ENCODE measurements at places on chromosomes 1 and 21.

DNA sequence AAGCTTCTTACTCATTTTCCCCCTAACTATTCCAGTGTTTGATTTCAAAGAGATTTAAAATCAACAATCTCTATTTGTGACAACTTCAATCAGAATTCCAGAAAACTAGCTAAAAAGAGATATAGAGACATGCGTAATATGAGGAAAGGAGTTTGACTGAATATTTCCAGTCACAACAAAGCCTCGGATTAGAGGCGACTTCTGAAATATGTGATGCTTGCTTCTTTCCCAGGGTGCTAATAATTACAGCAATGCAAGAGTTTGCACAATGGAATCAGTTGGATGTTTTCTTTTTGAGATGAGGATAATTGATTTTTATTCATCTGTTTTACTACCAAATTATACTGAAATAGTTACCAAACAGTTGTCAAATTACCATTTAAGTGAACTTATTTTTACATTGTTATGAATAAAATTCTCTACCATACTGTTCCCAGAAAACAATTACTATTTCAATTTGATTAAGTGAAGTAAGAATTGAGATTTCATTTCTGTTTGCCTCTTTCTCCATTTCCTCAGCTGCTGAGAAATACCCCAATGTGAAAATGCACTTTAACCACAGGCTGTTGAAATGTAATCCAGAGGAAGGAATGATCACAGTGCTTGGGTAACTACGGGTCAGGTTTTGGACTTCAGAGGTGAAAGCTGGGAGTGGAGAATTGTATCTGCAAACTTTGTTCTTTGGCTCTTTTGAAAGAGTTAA, 28.1 kb downstream of the KMO start:
- DNase-seq = no peak

GRCh38 chr1:205127646-205128045, 5.9 kb upstream of the RBBP5 start:
- DNase-seq = no peak

DNA sequence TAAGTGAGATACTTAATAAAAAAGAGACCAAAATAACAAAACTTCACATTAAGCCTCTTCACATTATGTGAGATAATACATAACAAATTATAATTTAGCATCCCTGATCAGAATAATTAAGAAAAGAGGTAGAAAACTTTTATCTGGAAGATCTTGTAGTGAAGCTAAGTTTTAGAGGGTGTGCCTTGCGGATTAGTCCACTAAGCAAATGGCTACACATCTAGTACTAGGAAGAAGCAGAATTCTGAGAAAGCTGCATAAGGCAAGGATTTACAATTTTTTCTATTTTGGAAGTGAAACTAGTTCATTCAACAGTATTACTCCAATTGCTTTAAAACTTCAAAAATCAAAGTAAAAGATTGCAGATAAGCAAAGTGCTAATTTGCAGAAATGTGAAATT, 3.5 kb downstream of the YOD1 start:
- no peak for DNase-seq

GRCh38 chr21:26795866-26796329, 49.3 kb downstream of the ADAMTS1 start:
- peak; percentile 83 for DNase-seq

GRCh38 chr1:39729030-39729429, 9.7 kb upstream of the PPIE start:
- DNase-seq = no peak

- DNase-seq = no peak
Measured at GRCh38 chr1:16141573-16142336, 14.1 kb downstream of the EPHA2 start.

- no peak for DNase-seq
Measured at GRCh38 chr21:42066521-42066920, 4.6 kb upstream of the UMODL1 start.

GRCh38 chr1:79255421-79255820, 248.9 kb upstream of the ADGRL4 start:
- no peak for DNase-seq

- DNase-seq = no peak
Measured at GRCh38 chr1:110477445-110477957, 26.6 kb downstream of the PROK1 start.

- DNase-seq = no peak
Measured at GRCh38 chr1:116753312-116753711, 918 bp upstream of the CD2 start.

DNA sequence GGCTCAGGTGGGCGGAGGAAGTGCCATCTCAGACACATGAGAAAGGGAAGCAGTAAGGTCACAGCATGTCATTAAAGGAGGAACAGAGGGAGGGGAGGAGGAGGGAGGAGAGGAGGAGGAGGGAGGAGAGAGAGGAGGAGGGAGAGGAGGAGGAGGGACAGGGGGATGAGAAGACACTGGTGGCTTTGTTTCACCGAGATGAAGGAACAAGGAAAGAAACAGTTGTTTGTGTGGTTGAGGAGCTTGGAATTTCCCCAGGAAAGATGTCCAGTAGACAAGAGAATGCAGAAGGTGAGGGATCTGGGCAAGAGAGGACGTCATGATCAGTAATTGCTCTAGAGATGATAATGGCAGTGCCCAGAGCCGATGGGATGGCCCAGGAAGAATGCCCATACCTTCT, 97.7 kb downstream of the AJAP1 start:
- DNase-seq = no peak

DNA sequence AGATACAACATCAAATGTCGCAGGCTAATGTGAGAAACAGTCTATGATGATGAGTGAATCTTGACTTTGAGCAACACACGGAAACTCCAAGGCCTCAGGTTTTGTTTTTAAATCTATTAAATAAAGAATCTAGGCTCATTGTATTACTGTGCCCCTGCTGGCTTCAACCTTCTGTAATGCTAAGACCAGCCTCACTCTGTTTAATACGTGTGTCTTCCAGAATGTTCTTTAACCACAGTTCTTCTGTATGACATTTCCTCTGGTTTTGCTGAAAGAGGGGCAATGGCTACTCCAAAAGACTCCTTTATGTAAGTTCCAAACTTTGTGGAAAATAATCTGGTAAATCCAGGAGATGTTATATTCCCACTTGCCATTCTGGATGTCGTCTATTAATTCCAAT, 101.1 kb upstream of the TIAM1 start:
- no peak for DNase-seq

GRCh38 chr1:197557302-197557701, 218.0 kb downstream of the DENND1B start:
- no peak for DNase-seq

DNA sequence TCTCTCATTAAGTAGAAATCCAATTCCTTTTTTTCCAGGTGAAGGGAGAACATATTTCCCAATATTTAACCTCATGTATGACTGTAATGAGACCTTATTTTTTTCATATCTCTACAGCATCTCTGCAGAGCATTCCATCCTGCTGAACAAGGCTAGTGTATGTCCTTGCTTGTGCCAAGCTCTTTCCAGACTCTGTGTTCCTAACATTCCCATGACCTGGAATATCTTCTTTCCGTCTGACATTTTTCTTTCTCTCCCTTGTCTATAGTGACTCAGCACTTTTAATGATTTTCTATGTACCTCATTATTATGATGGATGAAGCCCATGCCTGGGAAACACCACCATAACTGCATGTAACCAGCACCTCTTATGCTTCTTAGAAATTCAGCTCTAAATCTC, 278.3 kb upstream of the NRIP1 start:
- no peak for DNase-seq

GRCh38 chr1:84271441-84272151, 29.9 kb upstream of the SAMD13 start:
- no peak for DNase-seq

- no peak for DNase-seq
Measured at GRCh38 chr1:53825306-53825705, 12.8 kb downstream of the NDC1 start.

Data from coronary artery (tissue), 2 donors.